CD4-positive, alpha-beta T cell treated with Interleukin-6 for 4 hours (primary cell): ENCODE measurements at places on chromosomes 5 and 9.

DNA sequence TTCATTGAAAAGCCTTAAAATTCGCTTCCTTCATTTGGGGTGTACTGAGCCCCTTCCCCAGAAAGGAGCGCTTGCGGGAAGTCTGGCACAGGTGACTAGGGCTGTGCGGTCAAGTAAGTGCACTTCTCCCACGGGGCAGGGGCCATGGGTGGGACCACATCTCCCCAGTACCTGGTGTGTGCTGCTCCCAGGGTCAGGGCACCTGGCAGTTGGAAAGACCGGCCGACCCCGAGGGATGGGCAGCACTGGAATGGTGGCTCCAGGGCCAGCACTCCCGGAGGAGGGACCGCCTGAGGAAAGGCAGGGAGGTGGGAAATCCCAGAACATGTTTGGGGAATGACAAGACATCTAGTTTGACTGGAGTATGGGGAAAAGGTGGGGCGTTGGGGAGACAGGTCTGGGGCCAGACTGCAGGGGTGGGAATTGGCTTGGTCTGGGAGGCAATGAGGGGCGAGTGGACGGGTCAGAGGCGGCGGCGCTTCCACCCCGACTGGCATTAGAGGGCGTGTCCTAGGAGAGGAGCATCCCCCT lies 727 bp upstream of the GLIPR2 start:
- DNase-seq, result no peak

- DNase-seq, result no peak
Measured at GRCh38 chr9:97970165-97970564, 13.0 kb upstream of the ANP32B start.

GRCh38 chr5:77065256-77065655 lies 21.8 kb downstream of the ZBED3 start:
- no peak for DNase-seq

DNA sequence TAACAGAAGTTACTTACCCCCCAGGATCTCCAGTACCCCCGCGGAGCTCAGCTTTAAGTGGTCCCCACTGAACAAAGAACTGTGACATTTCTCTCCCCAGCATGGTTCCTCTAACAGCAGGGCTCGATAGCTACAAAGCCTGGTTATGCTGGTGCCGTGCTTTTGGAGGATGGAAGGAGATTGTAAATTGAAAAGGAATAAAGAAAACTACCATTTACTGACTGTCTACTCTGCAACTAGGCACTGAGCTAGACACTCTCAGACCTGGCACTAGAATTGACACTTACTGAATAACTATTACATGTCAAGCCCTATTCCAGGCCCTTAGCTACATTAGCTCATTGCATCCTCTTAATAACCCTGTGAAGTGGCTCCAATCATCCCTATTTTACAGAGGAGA lies 145.3 kb downstream of the TTLL11 start:
- no peak for DNase-seq

DNA sequence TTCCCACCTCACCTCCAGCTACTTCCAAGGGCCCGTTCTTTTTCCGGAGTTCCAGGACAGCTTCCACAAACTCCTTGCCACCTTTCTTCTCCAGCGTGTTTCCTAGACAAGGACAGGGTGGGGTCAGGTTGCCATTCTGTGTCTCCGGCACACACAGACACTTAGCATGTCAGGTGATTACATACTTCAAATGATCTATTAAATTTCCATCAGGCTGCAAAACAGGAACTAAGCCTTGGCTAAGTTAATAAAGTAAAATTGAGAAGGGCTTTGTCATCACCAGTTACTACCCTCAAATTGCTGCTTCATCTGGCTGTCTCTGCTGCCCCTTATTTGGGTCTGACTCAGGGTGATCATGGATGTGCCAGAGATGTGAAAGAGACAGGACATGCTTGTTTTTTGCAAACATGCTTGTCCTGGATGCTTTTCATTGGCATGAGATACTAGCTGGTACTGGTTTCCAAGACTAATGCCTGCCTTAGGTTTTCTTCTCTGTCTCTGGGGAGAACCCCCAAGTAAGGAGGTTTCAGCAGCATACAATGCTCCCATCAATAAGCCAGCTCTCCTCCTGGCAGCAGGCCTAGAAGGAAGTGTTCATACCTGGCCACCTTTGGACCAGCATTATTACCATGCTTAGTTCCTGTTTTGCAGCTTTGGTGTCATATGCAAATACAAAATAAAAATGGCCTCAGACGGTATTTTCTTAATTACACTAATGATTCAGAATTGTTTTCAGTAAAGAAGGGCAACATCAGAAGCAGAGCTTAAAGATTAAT lies 52.9 kb downstream of the MACROH2A1 start:
- DNase-seq, result no peak

DNA sequence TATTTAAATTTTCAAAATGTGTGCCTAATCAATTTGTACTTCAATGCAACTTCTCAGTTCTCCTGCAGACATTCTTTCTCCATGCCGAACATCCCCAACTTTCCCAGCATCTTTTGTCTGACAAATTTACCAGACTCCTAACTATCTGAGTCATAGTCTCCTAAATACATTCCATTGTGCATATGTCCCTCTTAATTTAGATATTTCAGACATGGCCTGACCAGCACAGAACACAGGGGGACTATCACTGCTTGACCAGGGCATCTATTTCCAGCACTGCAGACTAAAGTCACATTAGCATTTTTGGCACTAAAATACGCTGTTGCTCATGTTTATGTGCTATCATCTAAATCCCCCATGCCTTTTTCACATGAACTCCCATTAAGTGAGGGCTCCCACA lies 71.9 kb downstream of the ITGA1 start:
- no peak for DNase-seq
